ENCODE measurements at places on chromosomes 7 and 10.

GRCh38 chr7:151051108-151051507, 2.8 kb downstream of the ASIC3 start:
- DNase-seq = no peak

DNA sequence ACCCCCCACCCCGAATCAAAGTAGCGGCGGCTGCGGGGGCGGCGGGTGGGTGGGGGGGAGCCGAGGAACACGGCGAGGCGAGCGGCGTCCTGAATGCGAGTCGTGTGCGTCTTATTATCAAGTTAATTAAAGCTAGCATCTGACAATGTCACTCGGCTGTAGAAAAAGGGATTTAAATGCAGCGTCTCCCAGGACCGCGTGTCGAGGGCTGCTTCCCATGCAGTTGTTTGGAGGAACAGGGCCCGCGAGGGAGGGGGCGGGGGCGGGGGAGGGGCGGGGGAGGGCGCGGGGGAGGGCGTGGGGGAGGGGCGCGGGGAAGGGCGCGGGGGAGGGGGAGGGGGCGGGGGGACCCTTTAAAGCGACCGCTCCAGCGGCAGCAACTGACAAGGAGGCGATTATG, 2.7 kb upstream of the UNCX start:
- no peak for DNase-seq

GRCh38 chr10:21724020-21724589, 190.1 kb downstream of the MLLT10 start:
- no peak for DNase-seq

DNA sequence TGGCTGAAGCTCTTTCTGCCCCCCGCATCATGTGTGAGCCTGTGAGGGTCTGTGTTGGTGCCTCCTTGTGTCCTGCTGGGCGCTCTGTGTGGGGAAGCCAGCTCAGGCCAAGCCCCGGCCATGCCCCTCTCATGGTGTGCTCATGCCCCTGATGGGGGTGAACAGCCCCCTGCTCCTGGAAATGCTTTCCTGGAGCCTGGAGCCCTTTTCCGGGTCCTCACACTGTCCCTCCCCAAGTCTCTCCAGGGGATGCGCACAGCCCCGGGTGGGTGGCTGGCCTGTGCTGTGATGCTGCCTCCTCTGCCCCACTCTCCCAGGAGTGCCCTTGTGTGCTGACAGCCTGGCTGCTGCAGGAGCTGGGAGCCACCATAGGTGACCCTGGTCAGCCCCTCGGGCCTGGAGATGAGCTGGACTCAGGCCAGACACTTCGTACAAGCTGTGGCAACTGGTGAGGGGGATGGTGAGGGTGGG, 20.8 kb upstream of the ZNF862 start:
- no peak for DNase-seq

DNA sequence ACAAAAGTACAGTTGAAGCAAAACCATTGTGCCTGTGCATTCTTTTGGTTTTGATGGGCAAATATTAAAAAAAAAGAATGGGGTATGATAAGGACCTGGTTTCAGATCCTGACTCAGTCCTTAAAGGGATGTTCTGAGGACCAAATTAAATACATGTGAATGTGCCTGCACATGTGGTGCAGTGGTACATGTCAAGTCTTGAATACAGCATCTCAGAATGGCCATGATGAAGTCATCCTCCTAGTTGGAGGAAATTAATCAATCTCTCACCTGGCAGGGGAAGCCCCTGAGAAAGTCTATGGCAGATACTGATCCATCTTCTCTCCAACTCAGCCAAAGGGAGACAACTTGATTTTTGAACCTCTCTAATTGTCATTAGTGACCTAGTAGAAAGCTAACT, 207.0 kb downstream of the SUGCT start:
- DNase-seq = no peak

- DNase-seq = no peak
Observed at GRCh38 chr10:44245601-44245938, 139.3 kb downstream of the CXCL12 start.

DNA sequence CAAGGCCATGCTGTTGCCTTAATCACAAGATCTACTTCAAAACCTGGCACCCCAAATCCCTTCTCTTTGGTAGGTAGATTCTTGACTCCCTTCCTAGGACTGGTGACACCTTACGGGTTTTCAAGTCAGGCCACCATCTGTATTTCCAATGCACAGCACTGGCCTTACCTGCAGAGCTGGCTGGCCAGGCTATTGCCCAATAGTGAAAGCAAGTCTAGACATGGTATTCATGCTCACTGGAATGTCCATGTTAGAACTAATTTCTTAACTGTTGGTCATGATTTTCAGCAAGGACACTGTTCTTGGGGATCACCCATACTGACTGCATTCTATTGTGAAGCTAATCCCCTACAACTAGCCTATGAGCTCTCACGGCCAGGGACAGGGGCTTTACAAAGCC, 313.1 kb upstream of the RNF32 start:
- DNase-seq = no peak

GRCh38 chr10:48330269-48330668, 23.8 kb downstream of the MAPK8 start:
- no peak for DNase-seq

DNA sequence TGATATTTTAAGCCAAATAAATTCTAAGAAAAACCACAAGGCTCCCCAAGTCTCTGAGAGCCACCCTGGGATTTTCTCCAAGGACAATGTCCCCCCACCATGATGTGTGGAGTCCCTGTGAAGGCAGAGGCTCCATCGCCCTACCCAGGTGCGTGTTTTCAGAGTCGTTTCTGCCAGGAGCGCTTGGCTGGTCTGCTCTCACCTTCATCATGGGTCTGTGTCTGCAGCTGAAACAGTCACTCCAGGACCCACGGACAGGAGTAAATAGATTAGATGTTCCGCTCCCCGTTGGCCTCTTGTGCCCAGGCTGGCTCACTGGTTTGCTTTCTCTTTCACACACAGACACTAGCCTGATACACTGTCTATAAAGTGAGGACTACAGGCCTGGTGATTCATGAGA, 217.5 kb downstream of the SFMBT2 start:
- no peak for DNase-seq

DNA sequence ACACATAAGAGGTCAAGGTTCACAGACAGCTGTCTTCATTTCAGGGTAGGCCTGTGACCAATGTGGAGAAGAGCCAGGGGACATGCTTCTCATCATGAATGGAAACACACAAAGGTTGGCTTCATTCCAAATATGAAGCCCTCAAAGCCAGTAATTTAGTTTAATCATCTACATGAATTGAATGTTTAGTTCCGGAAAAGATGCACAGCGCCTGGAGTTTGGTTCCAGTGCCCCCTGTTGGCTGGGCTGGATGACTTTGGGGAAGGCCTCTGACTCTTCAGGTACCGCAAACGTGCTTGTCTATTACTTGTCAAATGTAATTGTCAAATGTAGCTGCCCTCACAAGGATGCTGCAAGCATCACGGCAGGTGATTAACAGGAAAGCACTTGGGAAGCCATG, 130.7 kb downstream of the ADRA2A start:
- DNase-seq = no peak

- DNase-seq = no peak
Observed at GRCh38 chr7:148253629-148254028, 336.9 kb upstream of the C7orf33 start.

- DNase-seq = no peak
Observed at GRCh38 chr7:2023877-2024566, 208.7 kb downstream of the MAD1L1 start.

DNA sequence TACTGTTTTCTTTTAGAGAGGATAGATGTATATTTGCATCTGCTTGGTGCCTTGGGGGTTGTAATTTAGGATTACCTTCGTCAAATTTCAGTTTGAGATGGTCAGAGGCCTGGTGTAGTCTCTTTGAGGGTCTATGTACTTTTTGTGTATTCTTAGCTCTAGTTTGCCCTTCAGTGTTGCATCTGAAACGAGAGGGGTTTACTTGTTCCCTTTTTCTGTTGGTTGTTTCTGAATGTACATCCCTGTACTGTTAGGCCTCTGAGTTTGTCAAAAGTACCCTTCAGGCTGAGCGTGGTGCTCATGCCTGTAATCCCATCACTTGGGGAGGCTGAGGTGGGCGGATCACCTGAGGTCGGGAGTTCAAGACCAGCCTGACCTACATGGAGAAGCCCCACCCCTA, 60.0 kb downstream of the MLLT10 start:
- DNase-seq = no peak

DNA sequence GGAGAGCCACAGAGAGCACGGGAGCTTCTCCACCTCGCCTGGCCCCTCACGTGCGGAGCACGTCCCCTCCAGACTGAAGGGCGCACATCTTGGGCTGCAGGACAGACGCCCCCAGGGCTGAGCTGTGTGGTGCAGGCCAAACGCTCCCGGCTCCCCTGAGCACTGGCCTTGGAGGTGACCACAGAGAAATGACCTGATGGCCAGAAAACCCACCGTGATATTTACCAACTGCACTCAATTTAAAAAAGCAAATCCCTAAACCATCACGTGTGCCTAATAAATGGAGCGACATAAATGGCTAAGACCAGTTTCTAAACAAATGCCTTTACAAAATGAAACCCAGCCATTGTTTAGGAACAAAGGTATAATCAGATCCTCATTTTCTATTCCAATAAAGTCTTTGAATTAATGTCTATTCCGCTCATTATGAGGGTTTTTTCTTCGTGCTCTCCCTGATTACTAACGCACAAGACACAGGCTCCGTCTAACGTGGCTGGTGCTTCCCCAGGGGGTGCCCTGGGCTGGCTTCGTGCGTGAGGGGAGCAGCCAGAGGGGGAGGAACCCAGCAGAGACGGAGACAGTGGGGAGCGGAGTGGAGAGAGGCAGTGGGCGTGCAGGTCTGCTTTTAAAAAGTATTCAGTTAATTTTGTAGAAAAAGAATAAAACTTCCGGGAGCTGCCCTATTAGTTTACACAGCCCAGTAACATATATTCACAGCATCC, 190.3 kb downstream of the DNAJB6 start:
- no peak for DNase-seq

DNA sequence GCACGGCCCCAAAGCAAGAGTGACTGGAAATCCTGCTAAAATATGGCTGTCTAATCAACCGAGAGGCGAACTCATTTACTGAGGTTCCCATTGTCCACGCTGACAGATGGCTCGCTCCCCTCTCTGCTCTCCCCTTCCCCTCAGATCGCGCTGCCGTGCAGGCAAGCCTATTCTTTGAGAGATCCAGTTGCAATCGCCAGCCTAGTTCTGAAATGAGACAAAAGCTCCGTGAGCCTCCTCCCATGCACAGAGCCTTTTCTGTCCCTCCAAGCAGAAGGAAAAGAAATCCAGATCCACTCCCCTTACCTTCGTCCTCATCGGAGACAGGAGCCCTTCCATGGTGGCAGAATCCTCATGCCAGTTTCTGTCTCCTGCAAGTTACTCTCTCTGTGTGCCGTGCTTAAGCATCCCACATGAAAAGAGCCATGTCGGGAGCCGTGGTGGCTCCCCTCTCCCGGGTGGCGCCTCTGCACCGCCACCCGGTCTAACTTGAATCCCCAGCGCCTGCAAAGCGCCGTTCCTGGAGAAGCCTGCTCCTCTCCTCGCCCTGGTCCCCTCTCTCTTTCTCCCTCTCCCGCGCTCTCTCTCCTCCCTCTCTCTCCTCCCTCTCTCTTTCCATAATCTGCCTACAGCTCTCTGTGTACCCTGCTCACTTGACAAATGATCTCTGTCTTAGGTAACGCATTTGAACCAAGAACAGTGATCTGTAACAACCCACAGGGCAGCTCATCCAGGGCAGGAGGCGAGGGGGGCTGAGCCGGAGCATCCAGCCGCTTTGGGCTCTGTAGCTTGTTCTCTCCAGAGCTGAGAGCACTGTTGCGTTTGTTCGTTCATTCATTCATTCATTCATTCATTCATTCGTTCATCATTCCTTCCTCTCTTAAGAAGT, 156.8 kb downstream of the FRMD4A start:
- DNase-seq = peak; percentile 43

DNA sequence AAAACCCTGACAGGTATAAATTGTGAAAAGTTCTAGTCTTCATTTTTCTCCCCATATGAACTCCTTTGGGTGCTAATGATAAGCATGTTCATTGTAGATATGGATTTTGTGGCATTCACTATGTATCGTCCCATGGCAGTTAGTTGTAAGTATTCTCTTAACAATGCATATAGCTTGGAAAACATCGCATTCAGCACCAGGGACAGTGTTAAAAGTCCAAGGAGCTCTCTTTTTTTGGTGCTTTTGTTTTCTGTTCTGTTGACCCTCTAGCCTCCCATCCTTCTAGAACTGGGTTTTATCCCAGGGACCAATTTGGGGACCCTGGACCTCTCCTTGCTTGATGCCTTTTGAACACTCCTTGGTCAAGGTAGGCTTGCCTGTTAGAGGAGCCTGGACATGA, 37.7 kb downstream of the INSYN2A start:
- no peak for DNase-seq

DNA sequence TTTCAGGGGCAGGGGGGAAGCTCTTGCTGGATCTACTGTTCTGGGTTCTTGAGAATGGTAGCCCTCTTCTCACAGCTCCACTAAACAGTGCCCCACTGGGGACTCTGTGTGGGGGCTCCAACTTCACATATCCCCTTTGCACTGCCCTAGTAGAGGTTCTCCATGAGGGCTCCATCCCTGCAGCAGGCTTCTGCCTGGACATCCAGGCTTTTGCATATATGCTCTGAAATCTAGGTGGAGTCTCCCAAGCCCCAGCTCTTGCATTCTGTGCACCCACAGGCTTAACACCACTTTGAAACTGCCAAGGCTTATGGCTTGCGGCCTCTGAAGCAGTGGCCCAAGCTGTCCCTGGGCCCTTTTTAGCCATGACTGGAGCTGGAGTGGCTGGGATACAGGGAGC, 150.7 kb downstream of the LRMDA start:
- no peak for DNase-seq

DNA sequence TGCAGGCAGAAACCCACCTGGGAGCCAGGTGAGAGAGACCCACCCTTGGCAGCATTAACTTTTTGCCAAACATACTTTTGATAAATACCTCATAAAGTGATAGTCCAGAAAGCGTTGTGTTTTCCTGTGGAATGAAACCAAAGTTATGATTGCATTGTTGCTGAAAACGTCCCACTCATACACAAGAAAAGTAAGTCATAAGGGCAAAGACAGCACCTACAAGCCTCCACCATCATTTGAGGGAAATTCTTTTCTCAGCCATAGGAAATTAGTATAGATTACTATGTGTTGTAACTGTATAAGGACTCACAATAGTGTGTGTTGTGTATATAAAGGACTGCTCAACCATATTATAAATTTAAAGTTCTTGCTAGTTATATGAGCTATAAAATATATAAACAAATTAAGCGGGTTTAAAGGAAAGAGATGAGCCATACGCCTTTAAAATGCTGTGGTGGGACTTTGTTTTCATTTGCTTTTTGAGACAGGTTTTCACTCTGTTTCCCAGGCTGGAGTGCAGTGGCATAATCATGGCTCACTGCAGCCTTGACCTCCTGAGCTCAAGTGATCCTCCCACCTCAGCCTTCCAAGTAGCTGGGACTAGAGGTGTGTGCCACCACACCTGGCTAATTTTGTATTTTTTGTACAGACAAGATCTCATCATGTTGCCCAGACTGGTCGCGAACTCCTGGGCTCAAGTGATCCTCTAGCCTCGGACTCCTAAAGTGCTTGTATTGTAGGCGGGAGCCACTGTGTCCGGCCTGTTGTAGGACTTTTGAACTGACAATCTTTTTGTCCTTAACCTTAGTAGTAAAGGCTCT, 160.8 kb downstream of the PKD1L1 start:
- DNase-seq = no peak

GRCh38 chr7:144941127-144941526, 105.3 kb upstream of the TPK1 start:
- no peak for DNase-seq
